Melanocyte of skin (primary cell): ENCODE measurements at places on chromosomes 5 and 9. TPM values are rescaled to one million over a fixed set of nuclear protein-coding genes. Genes with fewer than 3 reads are reported as not detected.

The NRARP gene
- not detected in 2 replicates for total RNA-seq

The HAVCR1 gene
- not detected in 2 replicates for total RNA-seq

The SKP2 gene
- total RNA-seq, result 20.6 and 33.1 TPM in 2 replicates

The ANKRD20A1 gene
- total RNA-seq, result 1.1 TPM in 1 of 2 replicates, not detected in the other

The CORO2A gene
- total RNA-seq, result 4.7 and 5.6 TPM in 2 replicates

The EDIL3 gene
- total RNA-seq, result 0.34 and 2.5 TPM in 2 replicates

The INSL6 gene
- total RNA-seq, result not detected in 2 replicates

The GRPEL2 gene
- total RNA-seq, result 11.0 and 17.1 TPM in 2 replicates

The GLDC gene
- total RNA-seq, result 46.0 and 47.7 TPM in 2 replicates

The SERF1B gene
- total RNA-seq, result 10.5 and 19.3 TPM in 2 replicates

The ANKDD1B gene
- 0.33 and 0.46 TPM in 2 replicates for total RNA-seq

The AK8 gene
- under 0.01 and 0.15 TPM in 2 replicates for total RNA-seq

The FOXD4 gene
- under 0.01 TPM in 1 of 2 replicates, not detected in the other for total RNA-seq

The TDRD7 gene
- total RNA-seq, result 75.4 and 91.6 TPM in 2 replicates

The SPATA31C1 gene
- not detected in 2 replicates for total RNA-seq

The WDR38 gene
- total RNA-seq, result not detected in 2 replicates

The PLAC8L1 gene
- not detected in 2 replicates for total RNA-seq

The LCN2 gene
- not detected in 2 replicates for total RNA-seq

The SYK gene
- 4.2 and 8.0 TPM in 2 replicates for total RNA-seq

The BRD9 gene
- total RNA-seq, result 31.3 and 36.2 TPM in 2 replicates

The LCN12 gene
- not detected in 2 replicates for total RNA-seq

The REEP2 gene
- 9.6 and 11.3 TPM in 2 replicates for total RNA-seq

The PKD2L2 gene
- under 0.01 TPM in 1 of 2 replicates, not detected in the other for total RNA-seq

The FBN2 gene
- total RNA-seq, result 21.3 and 32.7 TPM in 2 replicates

The INSL4 gene
- under 0.01 and 0.34 TPM in 2 replicates for total RNA-seq

The STXBP1 gene
- total RNA-seq, result 50.5 and 71.6 TPM in 2 replicates

The FBP2 gene
- total RNA-seq, result not detected in 2 replicates

The CCL21 gene
- not detected in 2 replicates for total RNA-seq

The ENTREP1 gene
- total RNA-seq, result 3.4 and 7.6 TPM in 2 replicates

The CD74 gene
- 31.7 and 77.8 TPM in 2 replicates for total RNA-seq

The SMC2 gene
- 23.0 and 27.3 TPM in 2 replicates for total RNA-seq

The FGFR4 gene
- 4.5 and 5.7 TPM in 2 replicates for total RNA-seq

The IFNA21 gene
- not detected in 2 replicates for total RNA-seq

The SPINK7 gene
- total RNA-seq, result not detected in 2 replicates

The SPATA31D4 gene
- not detected in 2 replicates for total RNA-seq

The PTGDS gene
- 1.1 TPM in 1 of 2 replicates, not detected in the other for total RNA-seq

The PAEP gene
- 4.9 and 10.0 TPM in 2 replicates for total RNA-seq

The TMC1 gene
- not detected in 2 replicates for total RNA-seq

The FOXD4L5 gene
- under 0.01 TPM in 2 replicates for total RNA-seq
